ENCODE measurements at places on chromosomes 12 and 14.

DNA sequence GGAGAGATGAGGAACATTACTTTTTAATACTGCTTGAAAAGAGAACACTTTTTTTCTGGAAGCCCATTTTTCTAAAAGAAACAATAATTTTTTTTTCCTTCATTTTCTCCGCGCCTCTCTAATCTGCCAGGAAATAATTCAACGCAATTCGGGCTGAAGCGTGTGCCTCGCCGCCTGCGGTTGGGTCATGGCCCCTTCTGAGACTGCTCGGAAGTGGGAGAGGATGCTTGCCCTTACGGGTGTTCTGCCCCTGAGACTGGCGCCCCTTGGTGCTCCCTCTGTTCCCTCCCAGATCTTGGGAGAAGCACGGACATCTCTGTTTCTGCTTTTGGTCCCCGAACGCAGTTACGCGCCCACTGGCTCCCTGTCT lies 332 bp upstream of the TBC1D30 start:
- DNase-seq: no peak

DNA sequence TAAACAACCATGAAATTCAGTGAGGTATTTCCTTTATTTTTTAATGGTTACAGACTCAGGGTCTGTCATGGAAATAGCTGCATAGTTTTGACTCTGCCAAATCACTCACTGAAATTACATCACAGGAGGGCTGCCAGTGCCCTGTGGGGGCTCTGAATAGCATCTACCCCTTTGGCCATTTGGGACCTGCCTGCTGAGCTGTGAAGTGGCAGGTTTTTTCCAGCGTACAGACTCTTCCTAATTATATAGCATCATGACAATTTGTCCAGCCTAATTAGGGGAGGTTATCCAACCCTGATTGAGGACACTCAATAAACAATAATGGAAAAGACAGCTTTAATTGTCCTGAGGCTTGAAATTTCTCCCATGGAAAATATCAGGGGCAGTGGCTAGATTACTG lies 1.8 kb upstream of the COCH start:
- DNase-seq: no peak

DNA sequence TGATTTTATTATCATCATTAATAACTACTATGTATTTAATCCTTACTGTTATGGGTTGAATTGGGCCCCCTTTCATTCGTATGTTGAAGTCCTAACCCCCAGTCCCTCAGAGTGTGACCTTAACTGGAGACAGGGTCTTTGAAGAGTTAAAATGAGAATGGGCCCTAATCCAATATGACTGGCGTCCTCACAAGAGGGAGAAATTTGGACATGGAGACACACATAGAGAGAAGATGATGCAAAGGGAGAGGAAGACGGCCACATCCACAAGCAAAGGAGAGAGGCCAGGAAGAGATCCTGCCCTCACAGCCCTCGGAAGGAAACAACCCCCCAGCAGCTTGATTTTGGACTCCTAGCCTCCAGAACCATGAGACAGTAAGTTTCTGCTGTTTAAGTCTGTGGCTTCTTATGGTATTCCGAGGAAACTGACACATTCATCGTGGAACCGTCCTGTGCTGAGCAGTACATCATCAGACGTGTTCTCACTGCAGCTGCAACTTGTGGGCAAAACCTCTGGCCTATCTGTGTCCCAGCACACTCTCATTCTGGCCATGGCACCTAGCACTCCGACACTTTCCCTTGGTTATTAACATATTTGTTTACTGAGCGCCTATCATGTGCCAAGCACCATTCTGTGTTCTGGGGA lies 127.6 kb downstream of the SLC38A6 start:
- no peak for DNase-seq

DNA sequence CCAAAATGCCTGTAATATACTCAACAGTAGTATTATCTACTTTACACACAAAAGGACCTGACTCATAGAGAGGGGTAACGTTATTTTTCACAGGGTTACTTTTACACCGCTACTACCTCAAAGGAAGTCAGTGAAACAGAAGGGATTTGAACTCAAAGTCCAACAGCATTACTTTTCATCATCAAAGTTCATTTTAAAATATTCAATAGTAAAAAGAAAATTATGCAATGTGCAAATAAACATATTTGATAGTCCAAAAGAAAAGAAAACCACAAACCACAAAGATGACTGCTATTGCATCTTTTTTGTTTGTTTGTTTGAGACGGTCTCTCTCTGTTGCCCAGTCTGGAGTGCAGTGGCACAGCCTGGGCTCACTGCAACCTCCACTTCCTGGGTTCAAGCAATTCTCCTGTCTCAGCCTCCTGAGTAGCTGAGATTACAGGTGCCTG lies 15.5 kb downstream of the KIF21A start:
- no peak for DNase-seq

DNA sequence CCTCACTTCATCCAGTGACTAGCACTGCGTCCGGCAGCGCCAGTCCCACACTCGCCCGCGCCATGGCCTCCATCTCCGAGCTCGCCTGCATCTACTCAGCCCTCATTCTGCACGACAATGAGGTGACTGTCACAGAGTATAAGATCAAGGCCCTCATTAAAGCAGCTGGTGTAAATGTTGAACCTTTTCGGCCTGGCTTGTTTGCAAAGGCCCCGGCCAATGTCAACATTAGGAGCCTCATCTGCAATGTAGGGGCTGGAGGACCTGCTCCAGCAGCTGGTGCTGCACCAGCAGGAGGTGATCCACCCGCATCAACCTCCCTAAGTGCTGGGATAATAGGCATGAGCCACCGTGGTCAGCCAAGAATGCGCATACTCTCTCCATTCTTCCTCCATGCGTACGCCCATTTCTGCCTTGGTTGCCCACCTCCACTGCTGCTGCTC lies 59.9 kb downstream of the IRF2BPL start:
- no peak for DNase-seq

- DNase-seq: no peak
Observed at GRCh38 chr14:85418721-85419120, 111.2 kb upstream of the FLRT2 start.

- DNase-seq: no peak
Observed at GRCh38 chr14:35958499-35958898, 132.4 kb downstream of the BRMS1L start.

GRCh38 chr14:72717220-72717619 lies 176.7 kb downstream of the DPF3 start:
- DNase-seq: no peak

GRCh38 chr14:82412545-82412944 lies 878.9 kb upstream of the SEL1L start:
- no peak for DNase-seq

DNA sequence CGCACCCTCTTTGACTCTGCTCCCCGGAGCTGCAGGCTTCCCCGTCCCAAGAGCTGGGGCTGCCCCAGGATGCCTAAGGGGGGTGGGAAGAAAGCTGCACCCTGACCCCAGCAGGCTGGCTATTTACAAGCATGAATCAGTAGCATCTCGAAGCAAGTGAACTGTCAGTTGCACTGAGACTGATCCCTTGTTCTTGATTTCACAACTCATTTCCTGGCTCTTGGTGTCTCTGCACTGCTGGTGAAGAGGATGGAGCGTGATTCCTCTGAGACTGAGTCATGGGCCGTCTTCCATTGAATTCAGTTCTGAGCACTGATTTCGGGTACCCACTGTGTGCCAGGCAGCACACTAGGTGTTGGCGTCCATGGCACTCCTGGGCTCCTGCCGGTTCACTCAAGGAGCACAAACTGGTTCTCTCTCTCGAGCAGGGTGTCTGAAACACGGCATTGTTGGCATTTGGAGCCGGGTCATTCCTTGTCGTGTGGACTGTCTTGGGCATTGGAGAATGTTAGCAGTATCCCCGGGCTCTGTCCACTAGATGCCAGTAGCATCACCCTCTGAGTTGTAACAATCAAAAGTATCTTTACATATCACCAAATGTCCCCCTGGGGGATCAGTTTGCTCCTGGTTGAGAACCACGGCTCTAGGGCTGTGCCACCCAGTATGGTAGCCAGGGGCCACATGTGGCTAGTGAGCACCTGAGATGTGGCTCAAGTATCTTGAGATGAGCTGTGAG lies 86.9 kb downstream of the RIN3 start:
- DNase-seq: no peak

GRCh38 chr12:65740873-65741600 lies 83.2 kb upstream of the HMGA2 start:
- peak; percentile 42 for DNase-seq

- DNase-seq: no peak
Observed at GRCh38 chr14:22484632-22485031, 104.4 kb downstream of the DAD1 start.

GRCh38 chr14:68458840-68459469 lies 333.9 kb downstream of the ZFP36L1 start:
- no peak for DNase-seq

GRCh38 chr14:101538878-101539277 lies 22.4 kb upstream of the DIO3 start:
- DNase-seq: no peak

GRCh38 chr12:113245695-113246477 lies 24.6 kb downstream of the TPCN1 start:
- DNase-seq: no peak

GRCh38 chr12:68236421-68237059 lies 10.9 kb upstream of the IL26 start:
- DNase-seq: no peak

GRCh38 chr12:46134205-46134811 lies 134.5 kb downstream of the SLC38A1 start:
- DNase-seq: no peak

- no peak for DNase-seq
Observed at GRCh38 chr14:21101802-21102413, 1.0 kb downstream of the TMEM253 start.

DNA sequence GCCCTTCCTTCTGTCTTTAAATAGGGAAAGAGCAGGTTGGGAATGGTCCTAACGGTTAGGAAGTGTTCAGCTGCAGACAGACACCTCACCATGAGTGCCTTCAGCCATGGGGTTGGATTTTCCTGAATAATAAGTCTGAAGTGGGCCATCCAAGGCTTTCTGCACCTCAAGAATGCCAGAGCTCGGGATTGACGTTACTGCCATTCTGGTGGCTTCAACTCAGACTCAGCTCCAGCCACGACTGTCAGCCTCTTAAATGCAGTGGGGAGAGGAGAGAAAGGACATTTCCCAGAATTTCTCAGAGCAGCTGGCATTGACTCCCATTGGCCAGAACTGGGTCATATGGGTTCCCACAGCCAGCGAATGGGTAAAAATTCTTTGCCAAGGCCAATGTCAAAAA lies 363.4 kb downstream of the MED13L start:
- DNase-seq: no peak

- no peak for DNase-seq
Observed at GRCh38 chr12:110737532-110737931, 5.2 kb downstream of the PPP1CC start.

DNA sequence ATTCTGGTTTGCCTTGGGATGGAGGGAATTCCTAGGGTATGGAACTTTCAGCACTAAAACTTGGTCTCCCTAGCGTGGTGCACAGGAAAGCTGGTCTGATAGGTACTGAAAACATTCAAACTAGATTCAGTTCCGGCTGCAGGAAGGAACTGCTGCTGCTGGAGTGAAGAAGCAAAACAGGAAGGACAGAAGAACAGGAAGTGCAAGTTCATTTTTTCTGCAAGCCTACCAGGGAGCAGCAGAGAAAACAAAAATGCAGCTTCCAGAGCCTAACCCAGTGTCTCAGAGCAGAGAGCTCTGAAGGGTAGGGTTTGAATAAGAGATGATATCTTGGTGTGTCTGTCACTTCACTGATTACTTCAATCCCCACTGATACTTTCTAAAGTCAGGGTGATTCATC lies 165.2 kb downstream of the VRK1 start:
- no peak for DNase-seq

- no peak for DNase-seq
Observed at GRCh38 chr14:74739293-74740030, 23.7 kb upstream of the YLPM1 start.

GRCh38 chr12:20361416-20361815 lies 6.9 kb upstream of the PDE3A start:
- DNase-seq: no peak

DNA sequence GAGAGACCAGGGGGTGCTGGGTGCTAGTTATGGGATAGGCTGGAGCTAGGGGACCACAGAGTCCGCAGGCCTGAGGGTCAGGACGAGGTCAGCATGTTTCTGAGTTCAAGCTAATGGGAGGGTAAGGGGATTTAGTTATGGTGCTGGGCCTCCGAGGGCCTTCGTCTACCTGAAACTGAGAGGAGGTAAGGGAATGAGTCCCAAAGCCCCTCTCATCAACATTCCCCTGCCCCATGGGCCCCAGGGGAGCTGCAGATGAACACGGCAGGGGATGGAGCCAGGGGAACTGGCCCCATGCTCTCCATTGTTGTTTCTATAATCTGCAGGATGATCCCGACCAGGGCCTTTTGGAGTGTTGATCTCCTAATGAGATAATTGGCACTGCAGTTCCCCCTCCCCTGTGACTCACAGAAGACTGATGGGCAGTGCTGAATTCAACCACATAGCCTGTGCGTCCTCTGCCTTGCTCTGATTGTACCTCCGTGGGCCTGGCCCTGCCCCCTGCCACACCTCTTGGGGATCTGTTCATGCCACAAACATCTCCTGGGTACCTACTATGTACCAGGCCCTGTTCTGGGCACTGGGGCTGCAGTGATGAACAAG lies 21.4 kb downstream of the FAIM2 start:
- no peak for DNase-seq

GRCh38 chr12:95248604-95249360 lies 31.2 kb downstream of the VEZT start:
- DNase-seq: no peak

DNA sequence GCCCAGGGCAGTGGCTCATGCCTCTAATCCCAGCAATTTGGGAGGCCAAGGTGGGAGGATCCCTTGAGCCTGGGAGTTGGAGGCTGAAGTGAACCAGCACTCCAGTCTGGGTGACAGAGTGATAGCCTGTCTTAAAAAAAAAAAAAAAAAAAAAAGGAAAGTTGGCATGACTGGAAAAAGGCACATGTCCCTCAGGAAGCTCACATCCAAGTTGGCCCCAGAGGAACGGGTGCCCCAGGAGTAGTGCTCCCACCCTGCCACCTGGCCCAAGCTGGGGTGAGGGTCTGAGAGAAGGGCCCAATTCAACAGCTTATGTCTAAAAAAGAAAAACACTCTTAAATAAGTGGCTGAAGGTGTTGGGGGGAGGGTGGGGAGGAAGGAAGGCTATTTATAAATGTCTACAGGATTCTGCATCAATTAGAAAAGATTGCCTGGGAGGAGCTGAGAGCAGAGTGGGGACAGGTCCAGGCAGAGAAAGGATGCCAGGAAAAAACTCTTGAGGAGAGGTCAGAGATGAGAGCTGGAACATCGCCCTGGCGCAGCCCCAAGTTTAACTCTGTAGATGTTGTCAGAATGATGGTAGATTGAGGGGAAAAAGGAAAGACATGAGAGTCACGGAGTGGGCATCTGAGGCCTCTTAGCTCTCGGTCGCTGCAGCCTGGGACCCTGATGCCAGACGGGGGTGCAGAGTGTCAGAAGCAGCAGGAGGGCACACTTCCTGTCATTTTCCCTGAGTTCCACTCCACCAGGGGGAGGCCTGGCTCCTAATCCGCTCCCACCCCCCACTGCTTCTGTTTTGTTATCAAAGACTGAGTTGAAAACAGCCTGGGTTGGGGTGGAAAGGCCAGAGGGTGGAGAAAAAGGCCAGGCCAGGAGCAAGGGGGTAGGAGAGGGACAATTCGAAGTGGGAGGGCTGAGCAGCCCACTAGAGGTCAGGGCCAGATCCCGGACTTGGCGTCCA lies 7.3 kb downstream of the SPRYD3 start:
- no peak for DNase-seq
